Dermis blood vessel endothelial cell (primary cell): ENCODE measurements at places on chromosomes 1 and 21.
A peak's percentile ranks its signal among the peaks of the same experiment; 100 is the strongest.

- DNase-seq = peak; percentile 98
Measured at GRCh38 chr1:179142889-179143299, 61.0 kb downstream of the TOR3A start.

- DNase-seq = no peak
Measured at GRCh38 chr1:34736692-34737091, 18.2 kb upstream of the GJB5 start.

DNA sequence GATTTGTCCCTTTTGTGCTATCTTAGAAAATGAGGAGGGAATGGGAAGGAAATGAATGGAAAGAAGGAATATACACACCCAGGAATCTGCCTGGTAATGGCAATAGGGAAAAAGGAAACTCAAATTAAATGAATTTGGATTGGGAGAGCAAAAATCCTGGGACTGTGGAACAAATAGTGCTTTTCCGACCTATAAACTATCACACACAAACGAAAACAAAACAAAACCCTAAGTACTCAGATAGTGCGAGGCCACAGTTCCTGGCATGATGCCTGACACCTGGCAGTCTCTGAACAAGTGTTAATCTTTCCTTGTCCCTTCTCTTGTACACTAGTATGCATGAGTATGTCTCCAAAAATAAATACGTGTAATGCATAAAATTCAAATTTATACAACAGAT is 319.8 kb upstream of the SPAG17 start:
- no peak for DNase-seq

DNA sequence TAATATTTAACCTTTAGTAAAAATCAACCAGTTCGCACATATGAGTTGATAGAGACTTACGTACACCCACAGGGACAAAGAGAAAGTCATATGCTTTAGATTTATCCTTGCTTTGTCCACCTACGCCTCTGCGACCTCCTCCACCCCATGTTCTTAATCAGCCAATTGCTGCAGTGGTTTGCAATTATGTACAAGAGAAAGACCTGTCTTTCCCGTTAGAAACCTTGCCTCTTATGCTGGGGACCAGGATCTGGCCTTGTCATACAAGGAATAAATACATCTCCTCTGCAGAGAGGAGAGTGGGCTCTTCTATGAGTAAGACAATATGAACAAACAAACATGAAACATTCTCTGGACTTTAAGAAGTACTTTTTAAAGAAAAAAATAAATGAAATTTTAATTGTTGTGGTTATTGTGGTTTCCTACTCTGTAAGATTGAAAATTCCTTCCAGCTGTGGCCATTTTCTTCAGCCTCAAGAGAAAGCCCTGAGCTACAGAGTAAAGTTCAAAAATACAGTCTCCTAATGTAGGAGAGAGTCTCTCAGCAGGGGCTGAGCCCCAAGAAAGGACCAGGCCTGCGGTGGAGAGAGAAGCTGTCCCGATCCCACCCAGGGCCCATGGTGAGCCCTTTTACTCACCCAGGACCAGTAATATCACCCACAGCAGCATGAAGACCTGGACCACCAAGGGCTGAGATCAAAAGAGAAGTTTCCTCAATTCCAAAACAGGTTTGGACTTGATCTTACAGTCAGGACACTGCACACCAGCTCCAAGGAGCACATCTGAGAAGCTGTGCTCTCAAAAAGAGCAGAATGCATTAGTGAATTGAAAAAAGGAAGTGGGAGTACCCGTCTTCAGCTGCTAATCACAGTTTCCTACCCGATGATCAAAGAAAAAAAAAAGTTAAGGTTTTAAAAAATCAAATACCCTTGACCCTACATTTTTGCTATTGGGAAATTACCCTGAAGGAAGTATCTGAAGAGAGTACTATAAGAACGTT is at the start of gene FCRL5:
Gene FCRL5 (minus strand): TSS at position 822 of the 1,000 bp plus-strand sequence. CDS start 153 bp downstream, at position 669.
- DNase-seq = no peak

DNA sequence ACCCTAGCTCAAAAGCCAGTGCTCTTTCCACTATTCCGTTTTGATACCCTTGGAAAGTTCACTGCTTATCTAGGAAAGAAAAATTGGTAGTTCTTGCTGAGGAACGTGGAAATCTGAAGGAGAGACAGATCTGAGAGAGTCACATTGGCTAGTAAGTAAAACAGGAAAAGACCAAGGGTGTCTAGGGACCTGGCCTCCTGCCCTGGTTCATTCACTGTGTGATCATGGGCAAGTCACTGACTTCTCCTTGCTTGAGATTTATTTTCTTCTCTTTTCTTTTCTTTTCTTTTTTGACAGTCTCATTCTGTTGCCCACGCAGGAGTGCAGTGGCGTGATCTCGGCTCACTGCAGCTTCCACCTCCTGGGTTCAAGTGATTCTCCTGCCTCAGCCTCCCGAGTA is 90.8 kb downstream of the NFIA start:
- no peak for DNase-seq

GRCh38 chr1:149978547-149979023 is 31.9 kb downstream of the OTUD7B start:
- peak; percentile 76 for DNase-seq

GRCh38 chr1:34742667-34743270 is 12.1 kb upstream of the GJB5 start:
- DNase-seq = peak; percentile 81

DNA sequence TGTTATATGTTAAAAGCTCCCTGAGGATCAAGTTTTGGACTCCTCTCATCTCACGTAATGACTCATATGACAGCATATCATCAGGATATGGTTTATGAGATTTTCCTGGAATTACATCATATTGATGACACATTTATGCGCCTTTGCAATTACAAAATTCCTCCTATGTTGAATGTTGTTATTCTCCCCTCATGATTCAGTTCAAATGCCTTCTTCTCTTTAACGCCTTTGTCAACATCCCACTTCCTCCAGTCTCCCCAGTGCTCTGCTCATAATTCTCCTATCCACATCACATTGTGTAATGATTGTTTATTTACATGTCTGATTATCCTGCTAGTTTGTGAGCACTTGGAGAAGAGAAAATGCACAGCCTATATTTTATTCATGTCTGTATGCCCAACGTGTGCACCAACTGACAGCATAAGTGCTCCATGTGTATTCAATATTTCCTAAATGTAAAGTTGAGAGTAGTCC is 80.9 kb upstream of the BACH1 start:
- DNase-seq = peak; percentile 84

DNA sequence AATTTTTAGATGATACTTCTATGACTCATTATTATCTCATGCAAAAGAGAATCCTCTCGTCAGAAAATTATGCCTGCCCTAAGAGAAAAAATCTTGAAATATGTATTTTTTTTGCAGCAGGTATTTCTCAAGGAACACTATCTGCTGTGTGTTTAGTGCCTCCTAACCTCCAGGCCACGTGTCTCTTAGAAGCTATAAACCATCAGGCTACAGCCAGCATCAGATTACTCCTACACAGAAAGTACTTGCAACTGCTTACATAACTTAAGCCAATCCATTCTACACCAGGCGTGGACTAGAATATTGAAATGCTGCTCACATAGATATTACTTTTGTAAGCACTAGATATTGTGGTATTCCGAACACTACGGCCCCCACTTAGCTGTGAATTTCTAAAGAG is 933.4 kb downstream of the PLA2G4A start:
- no peak for DNase-seq

DNA sequence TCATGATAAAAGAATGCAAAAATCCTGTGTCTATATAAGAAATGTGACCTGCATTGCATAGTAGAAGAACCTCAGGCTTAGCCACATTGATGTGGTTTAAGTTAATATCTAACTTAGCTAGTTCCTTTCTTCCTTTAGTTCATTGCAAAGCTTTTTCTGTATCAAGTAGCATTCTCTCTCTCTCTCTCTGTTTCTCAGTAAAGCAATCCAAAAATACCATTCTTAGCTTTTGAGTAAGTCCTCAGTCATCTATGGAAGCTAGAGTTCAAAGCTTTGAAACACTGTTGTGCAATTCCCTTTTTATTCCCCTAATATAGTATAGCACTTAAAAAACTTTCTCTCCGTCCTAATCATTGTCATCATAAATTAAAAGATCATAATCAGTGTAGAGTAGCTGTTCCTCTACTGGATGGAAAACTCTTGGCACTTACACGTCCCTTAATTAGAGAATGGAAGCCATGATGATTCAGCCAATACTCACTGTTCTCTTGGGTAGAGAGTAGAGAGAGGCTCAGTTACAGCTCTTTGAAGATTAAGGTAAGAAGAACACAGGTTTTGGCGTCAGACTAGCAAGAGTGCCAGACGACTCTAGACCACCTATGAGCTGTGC is 350.3 kb upstream of the LYPLAL1 start:
- DNase-seq = no peak

DNA sequence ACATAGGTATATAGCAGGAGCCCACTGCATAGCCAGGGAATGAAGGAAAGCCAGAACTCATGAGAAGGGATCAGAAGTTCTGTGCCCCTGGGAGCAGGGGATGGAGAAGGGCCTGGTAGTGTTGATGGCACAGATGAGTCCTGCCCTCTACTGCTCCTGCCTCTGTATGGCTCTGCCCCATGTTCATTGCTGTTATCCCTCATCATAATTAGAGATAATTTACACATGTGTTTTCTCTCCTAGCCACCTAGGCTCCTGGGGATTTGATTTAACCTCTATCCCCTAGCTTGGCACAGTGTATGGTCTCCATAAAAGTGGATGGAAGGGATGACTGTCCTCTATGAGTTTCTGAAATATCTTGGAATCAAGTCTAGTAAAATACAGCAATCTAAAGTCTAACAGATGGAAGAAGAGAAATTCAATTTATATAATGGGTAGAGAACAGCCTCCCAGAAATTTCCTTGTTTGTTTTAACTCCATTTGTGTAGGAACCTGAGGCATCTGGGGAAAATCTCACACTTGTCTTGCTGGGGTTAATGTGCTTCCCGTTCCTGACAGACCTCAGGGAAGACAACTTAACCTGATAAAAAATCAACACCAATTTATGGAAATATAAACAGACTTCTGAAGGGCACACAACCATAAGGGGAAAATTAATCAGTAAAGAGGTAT is 393.8 kb downstream of the HHAT start:
- no peak for DNase-seq

DNA sequence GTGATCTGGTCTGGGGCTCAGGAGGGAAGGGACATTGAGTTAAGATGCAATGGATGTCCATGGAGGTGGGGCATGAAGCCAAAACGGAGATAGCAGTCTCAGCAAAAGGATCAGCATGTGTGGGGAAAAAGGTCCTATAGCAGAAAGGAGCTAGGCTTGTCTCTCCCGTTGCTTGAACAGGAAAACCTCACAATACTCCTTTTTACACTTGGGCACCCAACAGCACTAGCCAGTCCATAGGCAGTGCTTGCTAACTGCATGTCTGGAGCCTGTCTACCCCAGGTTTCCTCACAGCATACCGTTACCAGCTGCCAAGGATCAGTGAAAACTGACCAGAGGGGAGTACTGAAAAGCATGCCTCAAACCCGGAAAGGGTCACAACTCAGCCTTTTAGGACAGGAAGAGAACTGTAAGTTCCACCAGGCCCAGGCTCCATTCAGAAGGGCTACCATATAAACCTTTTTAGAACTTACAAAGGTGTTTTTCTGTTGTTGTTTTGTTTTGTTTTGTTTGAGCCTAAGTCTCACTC is 78.6 kb downstream of the JAK1 start:
- no peak for DNase-seq

GRCh38 chr1:243587823-243588560 is 262.1 kb downstream of the AKT3 start:
- DNase-seq = no peak

DNA sequence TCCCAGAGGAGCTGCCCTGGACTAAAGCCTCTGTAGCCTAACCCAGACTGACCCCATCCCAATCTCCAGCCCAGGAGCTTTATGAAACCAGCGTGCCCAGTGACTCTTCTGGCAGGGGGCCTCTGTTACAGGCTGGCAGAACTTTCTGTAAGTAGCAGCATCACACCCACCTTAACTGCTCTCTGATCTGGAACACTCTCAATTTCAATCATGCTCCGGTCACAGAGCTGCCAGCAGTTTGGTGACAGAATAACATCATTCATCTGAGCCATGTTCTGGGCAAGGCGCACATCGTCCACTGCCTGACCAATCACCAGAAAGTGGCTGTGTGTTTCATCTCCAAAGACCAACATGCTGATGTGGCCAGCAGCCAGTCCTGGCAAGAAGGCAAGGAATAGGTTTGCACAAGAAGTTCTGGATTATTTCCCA is 14.7 kb downstream of the ADCY10 start:
- DNase-seq = no peak

- DNase-seq = no peak
Measured at GRCh38 chr1:168974611-168975010, 131.9 kb upstream of the ATP1B1 start.

DNA sequence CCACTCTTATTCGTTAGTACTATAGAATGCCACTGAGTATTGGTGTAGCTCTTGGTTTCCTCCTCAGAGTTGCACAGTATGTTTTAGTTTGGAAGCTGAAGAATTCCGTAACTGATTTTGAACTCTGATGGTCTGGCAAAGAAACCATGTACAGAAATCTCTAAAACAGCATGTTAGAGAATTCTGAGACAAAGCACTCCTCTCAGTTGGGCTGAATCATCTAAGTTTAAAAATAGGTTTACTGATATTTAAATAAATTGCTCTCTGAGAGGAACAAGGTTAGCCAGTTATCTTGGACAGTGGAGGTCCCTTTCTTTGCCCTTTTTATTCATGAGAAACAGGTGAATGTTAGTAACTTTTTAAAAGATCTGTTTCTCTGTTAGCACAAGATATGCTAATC is 43.8 kb downstream of the NCF2 start:
- DNase-seq = no peak

DNA sequence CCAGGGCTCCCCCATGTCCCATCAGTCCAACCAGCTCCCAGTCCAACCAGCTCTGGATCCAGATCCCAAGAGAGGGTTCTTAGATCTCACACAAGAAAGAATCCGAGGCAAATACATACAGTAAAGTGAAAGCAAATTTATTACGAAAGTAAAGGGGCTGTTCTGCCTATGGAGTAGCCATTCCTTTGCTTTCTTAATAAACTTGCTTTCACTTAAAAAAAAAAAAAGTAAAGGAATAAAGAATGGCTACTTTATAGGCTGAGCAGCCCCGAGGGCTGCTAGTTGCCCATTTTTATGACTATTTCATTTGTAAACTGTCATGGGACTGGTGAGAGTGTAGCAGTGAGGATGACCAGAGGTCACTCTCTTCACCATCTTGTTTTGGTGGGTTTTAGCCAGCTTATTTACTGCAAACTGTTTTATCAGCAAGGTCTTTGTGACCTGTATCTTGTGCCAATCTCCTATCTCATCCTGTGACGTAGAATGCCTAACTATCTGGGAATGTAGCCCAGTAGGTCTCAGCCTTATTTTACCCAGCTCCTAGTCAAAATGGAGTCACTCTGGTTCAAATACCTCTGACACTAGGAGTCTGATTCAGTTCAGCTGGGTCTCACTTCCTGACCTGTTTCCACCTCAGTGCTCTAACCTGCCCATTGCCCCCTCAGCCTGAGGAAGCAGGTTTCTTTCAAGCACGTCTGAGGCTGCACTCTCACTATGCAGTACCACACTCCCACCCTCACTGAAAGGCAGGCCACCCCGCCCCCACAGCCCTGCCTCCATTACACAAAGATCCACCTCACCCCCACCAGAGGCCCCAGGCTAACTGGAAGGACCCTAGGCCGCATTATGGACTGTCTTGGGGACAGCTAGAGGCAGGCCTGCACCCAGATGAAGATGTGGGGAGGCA is 26.5 kb upstream of the ATP2B4 start:
- DNase-seq = no peak

- DNase-seq = no peak
Measured at GRCh38 chr1:160656737-160657136, 9.9 kb upstream of the SLAMF1 start.
